ENCODE measurements at places on chromosomes 7 and 10.
A peak's percentile ranks its signal among the peaks of the same experiment; 100 is the strongest.

DNA sequence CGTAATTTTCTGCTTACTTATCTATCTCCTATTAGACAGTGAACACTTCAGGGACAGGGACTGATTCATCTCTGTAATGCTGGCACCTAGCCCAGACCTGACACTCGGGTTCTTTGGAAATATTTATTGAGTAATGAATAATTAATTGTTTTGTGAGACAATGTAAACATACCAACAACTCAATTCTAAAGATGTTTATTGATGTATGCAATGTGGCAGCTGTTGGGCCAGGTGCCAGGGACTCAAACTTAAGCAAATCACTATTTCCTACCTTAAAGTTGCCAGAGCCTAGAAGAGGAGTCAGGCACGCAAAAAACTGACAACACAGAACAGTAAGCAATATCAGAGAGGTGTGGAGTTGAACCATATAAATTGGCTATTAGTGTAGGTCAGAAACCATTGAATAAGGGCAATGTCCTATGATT lies 63.6 kb upstream of the BMPER start:
- no peak for DNase-seq

DNA sequence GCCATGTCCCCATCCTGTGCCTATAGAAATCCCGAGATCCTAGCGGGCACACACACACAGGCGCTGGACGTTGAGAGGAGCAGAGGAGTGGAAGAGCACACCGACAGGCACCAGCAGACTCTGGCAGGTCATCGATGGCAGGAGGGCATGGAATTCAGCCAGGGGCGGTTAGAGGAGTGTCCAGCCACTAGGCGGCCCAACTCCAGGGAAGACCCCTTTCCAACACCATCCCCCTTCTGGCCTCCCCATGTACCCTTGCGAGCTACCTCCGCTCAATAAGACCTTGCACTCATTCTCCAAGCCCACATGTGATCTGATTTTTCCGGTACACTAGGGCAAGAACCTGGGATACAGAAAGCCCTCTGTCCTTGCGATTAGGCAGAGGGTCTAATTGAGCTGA lies 356.0 kb upstream of the DPP6 start:
- DNase-seq, result no peak

DNA sequence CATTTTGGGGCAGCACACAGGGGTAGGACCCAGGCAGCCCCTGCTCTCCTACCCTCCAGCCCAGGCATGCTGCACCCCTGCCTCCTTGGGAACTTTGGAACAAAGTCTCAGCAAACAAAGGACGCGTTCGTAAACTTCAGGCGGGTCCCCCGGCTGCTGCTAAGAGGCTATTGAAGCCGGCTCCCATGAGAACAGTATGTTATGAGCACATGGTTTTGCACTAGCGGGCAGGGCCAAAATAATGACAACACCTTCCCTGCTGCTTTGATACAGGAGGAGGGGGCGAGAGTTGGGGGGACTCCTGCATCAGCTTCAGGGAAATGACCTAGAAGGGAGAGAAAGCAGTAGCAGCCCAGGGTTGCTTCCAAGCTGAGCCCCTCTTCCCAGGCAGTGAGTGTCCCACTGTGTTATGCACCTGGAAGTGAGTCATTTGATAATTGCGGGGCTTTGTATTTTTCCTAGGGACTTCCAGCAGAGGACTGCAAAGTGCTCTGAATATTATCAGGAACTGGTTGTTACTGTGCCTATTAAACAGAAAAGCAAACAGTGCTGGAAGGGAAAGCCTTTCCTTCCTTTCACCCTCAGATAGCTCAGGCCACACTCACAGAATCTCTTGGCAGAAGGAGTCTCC lies 6.9 kb downstream of the ITPRIP start:
- no peak for DNase-seq

DNA sequence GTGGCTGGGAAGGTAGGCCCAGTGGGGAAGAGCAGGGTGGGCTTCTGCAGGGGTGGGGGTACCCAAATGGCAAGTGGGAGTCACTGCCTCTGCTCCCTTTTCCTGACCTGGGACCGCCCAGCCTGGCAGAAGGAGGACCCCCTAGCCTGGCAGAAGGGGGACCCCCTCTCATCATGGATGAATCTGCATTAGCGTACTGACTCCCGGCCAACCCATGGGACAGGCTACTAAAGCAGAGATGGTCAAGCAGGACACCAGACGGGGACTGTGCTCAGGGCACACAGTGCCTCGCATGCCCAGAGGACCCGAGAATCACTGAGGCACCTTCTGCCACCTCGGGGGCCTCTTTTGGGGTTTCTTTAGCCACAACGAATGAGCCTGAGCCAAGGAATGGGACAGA lies 577.5 kb downstream of the GLRX3 start:
- no peak for DNase-seq

DNA sequence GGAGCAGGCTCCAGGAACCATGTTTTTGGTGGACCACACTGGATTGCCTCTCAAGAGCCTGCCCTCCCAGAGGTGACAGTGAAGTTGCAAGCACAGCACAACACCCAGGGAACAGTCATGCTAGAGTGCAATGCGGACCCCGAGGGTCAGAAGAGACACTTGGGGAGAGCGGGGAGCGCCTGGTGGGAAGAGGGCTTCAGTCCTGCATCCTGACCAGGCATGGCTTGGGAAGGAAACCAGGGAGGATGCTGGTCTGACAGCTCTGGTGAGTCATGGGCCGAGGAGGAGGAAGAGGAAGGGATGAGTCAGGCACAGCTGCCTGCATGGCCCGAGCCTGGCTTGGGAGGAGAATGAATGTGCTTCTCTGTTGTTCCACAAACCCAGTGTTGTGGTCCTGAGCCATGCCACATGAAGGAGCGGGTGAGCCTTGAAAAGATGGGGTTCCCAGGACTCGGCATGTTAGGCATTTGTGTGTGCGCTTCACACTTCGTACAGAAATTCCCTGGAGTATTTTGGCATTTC lies 29.5 kb upstream of the ANKRD2 start:
- peak; percentile 71 for DNase-seq

- DNase-seq, result peak; percentile 55
Measured at GRCh38 chr7:50262916-50263690, 41.4 kb upstream of the IKZF1 start.

DNA sequence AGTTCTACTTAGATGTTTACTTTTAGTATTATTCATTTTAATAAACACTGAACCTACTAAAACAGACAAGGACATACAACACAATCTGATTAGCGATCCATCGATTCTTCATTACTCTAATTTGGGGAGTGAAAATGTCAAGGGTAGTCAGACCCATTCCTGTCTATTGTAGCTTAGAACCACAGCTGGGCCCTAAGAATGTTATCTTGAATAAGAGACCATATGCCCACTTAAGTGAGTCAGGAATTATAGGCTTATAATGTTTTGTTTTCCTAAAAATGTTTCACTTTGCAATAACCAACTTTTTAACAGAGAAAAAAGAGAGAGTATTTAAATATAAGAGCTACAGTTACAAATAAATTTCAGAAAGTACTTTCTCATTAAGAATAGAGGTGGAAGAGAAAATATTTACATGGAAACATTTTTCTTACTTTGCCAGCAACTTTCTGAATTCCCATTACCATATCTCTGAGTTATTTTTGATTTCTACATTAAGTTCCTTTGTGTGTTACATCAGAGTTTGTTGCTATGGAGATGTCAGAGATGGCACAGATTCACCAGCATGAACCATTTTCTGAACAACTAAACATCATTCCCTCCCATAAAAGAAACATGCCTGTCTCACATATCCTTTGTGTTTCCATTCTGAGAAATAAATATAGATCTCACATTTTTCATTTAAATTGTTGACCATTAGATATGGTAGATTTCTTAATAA lies 75.4 kb upstream of the SLC13A1 start:
- no peak for DNase-seq

GRCh38 chr10:132292287-132293200 lies 15.2 kb downstream of the STK32C start:
- DNase-seq, result no peak

- no peak for DNase-seq
Measured at GRCh38 chr10:42475168-42476098, 162.9 kb downstream of the ZNF33B start.

GRCh38 chr10:27525819-27526218 lies 21.7 kb downstream of the RAB18 start:
- no peak for DNase-seq

DNA sequence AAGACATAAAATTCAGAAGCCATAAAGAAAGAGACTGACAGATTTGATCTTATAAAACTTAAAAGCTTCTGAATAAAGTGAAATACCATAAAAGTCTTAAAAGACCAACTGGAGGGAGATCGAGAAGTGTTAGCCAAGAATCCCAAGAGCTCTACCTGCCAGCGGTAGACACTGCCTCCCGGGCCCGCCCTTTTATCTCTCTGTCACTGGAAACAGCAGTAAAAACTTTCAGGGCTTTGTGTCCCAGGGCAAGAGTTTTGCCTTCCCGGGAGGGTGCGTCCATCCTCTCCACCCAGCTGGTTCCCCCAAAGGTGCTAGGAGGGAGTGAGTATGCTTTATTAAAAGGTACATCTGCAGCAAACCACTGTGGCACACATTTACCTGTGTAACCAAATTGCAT lies 5.8 kb downstream of the PLA2G12B start:
- no peak for DNase-seq

- peak; percentile 70 for DNase-seq
Measured at GRCh38 chr10:133324198-133324792, 12.4 kb downstream of the CALY start.

DNA sequence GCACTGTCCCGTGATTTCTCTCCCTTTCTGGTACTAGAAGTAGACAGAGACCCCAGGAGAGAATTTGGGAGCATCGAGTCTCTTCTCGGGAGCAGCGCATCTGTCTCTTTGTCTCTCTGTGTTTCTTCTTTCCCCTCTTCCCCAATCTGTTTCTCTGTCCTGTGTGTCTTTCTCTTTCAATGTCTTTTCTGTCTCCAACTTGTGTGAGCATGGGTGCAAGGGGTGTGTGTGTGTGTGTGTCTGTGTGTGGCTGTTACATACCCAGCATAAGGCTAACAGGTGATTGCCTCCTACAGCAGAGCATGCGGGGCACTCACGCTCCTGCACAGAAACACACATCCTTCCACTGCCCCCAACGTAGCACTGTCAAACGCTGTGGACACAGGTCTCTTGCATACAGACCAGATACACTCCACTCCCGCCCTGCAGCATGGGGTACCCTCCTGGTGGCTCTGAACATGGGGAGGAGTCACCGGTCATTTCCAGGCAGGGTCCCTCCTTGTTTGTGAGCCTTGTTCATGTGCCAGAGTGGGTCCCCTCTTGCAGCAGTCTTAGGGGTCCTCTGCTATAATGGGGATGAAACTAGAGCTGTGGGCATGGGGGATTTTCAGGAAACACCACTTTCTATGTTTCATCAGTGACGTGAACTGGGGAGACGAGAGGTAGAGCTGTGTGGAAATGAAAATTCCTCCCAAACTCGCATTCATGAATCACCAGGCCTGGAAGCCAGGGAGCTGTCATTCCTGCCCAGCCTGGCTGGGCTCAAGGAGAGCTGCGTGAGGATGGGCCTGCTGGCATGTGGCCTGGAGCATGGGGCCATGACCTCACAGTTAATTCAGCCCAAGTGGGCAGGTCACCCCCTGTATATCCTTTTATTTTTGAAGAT lies 980 bp downstream of the ADAMTS14 start:
- peak; percentile 34 for DNase-seq

- DNase-seq, result no peak
Measured at GRCh38 chr7:111384065-111384891, 178.0 kb downstream of the IMMP2L start.

- peak; percentile 39 for DNase-seq
Measured at GRCh38 chr7:91050677-91051076, 213.6 kb upstream of the FZD1 start.

DNA sequence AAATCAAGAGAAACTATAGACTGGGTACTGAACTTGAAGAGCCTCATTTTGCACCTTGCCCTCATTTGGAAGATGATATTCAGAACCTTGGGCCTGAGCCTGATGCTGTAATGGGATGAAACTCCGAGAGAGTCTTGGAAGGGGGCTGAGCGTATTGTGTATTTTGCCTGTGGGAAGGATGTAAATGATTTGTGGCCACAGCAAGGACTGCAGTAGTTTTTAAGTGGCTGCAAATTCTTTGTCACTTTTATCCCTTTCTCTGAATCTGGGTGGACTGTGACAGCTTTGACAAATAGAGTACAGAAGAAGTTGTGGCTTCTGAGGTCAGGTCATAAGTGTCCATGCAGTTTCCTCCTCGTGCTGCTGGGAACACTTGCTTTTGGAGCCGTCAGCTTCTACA lies 221.2 kb downstream of the ADRA2A start:
- peak; percentile 40 for DNase-seq

GRCh38 chr10:98377001-98377400 lies 38.0 kb downstream of the PYROXD2 start:
- no peak for DNase-seq

DNA sequence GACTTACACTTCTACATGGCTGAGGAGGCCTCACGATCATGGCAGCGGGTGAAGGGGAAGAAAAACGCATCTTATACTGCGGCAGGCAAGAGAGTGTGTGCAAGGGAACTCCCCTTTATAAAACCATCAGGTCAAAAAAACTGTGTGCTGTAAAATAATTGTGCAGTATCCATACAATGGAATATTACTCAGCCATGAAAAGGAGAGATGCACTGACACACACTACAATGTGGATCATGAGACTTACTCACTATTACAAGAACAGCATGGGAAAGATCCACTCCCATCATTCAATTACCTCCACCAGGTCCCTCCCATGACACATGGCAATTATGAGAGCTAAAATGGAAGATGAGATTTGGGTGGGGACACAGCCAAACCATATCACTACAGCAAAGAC lies 27.2 kb upstream of the CARD11 start:
- DNase-seq, result no peak

GRCh38 chr10:102422545-102423129 lies 2.0 kb downstream of the FBXL15 start:
- peak; percentile 72 for DNase-seq

GRCh38 chr10:4532467-4532866 lies 293.5 kb upstream of the AKR1E2 start:
- DNase-seq, result no peak

- DNase-seq, result no peak
Measured at GRCh38 chr10:71324743-71325142, 5.7 kb downstream of the SLC29A3 start.

DNA sequence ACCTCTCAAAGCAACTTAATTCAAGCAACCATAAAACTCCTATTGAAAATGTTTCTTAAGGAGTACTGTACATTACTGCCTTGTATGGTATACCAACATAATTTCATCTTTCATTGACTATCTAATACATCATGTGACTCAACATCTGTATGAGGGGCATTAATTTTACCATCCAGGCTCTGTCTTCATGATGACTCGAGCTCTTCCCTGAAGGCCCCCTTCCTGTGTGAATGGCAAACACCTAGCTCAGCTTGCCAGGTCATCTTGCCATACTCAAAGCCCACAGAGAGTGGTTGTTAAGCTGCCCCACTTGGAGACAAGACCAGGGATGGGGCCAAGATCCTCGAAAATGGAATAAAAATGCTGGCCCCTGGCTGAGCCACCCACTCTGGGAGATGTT lies 82.4 kb downstream of the SGMS1 start:
- no peak for DNase-seq

Measured in common myeloid progenitor, CD34-positive (primary cell).